ENCODE measurements at places on chromosomes 2 and 18.

DNA sequence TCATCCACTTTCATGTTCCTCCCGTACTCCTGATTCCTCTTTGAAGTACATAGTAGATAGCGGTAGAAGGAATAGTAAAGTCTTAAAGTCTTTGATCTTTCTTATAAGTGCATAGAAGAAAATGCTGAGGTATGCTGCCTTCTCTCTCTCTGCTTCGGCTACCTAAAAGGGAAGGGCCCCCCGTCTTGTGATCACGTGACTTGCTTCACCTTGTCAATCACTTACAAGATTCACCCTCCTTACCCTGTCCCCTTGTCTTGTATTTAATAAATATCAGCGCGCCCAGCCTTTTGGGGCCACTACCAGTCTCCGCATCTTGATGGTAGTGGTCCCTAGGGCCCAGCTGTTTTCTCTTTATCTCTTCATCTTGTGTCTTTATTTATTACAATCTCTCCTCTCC, 932.2 kb upstream of the FANCL start:
- H3K4me1 ChIP-seq: no peaks in the 10 kb centered on the region
- H3K36me3 ChIP-seq: no peaks in the 10 kb centered on the region
- DNase-seq: no peak
- H3K27ac ChIP-seq: no peak overlapping the region

DNA sequence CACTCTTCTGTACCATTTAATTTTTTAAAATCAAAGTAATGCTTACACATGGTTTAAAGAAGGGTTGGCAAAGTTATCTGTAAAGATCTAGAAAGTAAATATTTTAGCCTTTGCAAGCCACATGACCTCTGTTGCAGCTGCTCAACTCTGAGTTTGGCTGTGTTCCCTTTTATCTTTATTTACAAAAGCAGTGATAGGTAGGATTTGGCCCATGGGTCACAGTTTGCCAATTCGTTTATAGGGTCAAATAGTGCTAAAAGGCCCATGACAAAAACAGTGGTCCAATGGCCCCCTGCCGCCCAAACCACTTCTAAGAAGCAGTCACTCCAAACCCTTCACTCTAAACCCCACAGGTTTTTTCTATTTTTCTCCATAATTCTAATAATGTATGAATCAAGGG, 124.8 kb downstream of the PARD3B start:
- H3K4me1 ChIP-seq: no peaks in the 10 kb centered on the region
- no peaks in the 10 kb centered on the region for H3K27me3 ChIP-seq

- H3K27ac ChIP-seq: no peak overlapping the region
- no peaks in the 10 kb centered on the region for H3K4me1 ChIP-seq
- H3K27me3 ChIP-seq: no peaks in the 10 kb centered on the region
Observed at GRCh38 chr2:38260972-38261371, 116.1 kb downstream of the ATL2 start.

- no peak overlapping the region for H3K27ac ChIP-seq
- no peak for DNase-seq
- H3K27me3 ChIP-seq: peaks cover 36% of the 10 kb centered on the region
- no peaks in the 10 kb centered on the region for H3K36me3 ChIP-seq
- H3K4me1 ChIP-seq: peaks cover 15% of the 10 kb centered on the region
Observed at GRCh38 chr2:219358170-219359075, 25.9 kb upstream of the RESP18 start.

DNA sequence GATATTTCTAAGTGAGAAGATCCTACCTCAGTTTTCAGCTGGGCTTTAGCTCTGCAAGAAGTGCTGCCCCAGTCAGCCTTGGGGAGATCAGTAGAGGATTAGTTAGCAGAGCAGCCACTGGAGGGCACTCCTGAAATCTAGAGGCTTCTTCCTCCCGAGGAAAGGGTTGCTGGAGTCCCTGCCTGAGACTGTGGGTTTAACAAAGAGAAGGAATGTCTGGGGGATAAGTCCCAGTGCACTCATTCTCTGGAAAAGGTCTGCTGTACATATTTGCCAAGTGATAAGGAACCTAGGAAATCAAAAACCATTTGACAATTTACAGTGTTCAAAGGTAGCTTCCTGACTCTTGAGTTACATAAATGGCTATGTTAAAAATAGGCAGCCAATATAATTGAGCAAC, 207.2 kb downstream of the SLC8A1 start:
- H3K27me3 ChIP-seq: no peaks in the 10 kb centered on the region
- no peaks in the 10 kb centered on the region for H3K36me3 ChIP-seq
- DNase-seq: peak; percentile 22
- H3K27ac ChIP-seq: no peak overlapping the region
- H3K4me3 ChIP-seq: no peak overlapping the region

DNA sequence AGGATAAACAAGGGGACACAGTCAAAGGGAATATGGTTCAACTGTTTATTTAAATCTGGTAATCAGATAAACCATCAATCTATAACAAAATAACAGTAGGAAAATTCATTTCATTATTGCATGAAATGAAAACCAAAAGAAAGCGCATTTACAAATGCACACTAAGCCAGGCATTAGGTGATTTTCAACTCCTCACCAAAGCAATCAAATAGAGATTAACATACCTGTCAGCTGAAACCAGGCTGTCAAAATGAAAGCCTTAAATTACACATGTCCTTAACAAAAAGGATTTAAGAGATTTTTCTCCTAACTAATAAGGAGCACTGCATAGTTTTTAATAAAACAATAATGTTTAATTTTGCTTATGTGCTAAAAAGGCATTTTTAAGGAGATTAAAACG, 23.0 kb downstream of the STK39 start:
- H3K36me3 ChIP-seq: no peaks in the 10 kb centered on the region
- no peaks in the 10 kb centered on the region for H3K27me3 ChIP-seq
- no peak overlapping the region for H3K27ac ChIP-seq
- H3K4me3 ChIP-seq: no peak overlapping the region
- no peaks in the 10 kb centered on the region for H3K4me1 ChIP-seq
- DNase-seq: no peak

DNA sequence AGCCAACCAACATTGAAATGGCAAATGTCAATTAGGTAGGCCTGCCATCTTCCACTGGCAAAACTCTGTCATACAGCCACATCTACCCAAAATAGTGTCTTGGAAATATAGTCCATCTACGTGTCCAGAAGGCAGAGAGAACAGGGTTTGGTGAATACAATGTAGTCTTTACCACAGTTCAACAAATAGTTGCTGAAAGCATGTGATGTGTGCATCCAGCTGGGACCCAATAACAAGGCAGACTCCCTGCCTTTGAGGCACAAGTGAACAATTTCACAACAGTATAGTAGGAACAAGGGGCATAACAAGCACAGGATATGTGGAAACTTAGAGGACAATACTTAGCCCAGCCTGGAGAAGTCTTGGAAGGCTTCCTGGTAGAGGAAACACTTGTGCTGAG, 72.6 kb downstream of the EVA1A start:
- H3K4me1 ChIP-seq: no peaks in the 10 kb centered on the region
- no peak overlapping the region for H3K27ac ChIP-seq
- no peak for DNase-seq
- H3K27me3 ChIP-seq: no peaks in the 10 kb centered on the region
- no peaks in the 10 kb centered on the region for H3K36me3 ChIP-seq

- H3K27me3 ChIP-seq: no peaks in the 10 kb centered on the region
- H3K4me1 ChIP-seq: peaks cover 15% of the 10 kb centered on the region
- H3K4me3 ChIP-seq: no peak overlapping the region
- peak overlapping the region; percentile 70 for H3K27ac ChIP-seq
- no peaks in the 10 kb centered on the region for H3K36me3 ChIP-seq
Observed at GRCh38 chr18:12554796-12555388, 103.0 kb downstream of the SPIRE1 start.

DNA sequence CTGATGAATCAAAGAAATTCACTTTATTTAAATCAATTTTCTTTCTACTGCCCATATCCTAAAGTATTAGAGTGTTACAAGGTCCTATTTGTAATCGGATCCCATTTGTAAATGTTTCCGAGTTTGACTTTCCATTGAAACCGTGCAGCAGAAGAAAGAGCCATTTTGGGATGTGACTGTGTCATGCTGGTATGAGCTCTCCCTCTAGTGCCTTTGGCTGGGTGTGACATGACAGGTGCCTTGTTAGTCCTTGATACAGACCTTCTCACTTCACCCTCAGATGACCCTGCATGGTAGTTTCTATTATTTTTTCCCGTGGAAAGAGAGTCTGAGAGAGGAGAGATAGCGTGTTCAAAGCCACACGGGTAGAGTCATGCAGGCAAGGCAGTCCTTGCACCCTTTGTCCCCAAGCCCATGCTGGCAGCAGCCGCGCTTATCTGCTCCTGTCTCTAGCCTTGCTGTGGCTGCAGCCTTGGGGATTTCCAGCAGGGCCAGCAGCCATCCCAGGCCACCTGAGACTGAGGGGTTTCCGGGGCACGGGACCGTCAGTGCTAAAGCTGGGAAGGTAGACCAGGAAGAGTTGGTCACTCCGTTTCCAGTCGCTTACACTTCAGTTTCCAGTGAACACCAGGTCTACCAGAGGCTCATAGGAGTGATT, 21.4 kb downstream of the CHMP1B start:
- H3K4me3 ChIP-seq: no peak overlapping the region
- peak overlapping the region; percentile 53 for H3K27ac ChIP-seq
- H3K4me1 ChIP-seq: peaks cover 7% of the 10 kb centered on the region
- H3K36me3 ChIP-seq: peaks cover 53% of the 10 kb centered on the region
- H3K27me3 ChIP-seq: no peaks in the 10 kb centered on the region

DNA sequence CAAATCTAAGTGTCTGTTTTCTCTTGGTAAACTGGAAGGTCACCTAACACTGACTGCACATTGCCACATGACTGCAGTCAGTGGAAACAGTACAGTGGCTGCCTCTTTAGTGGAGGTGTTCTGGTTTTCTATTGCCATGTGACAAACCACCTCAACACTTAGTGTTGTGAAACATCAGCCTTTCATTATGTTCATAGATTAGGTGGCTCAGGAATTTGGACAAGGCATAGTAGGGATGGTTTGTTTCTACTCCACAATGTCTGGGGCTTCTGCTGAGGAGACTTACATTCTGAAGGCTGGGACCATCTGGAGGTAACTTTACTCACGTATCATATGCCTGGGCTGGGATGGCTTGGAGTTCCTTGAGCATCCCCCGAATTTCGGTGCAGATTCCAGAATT, 26.5 kb downstream of the CCDC85A start:
- DNase-seq: no peak
- H3K4me1 ChIP-seq: no peaks in the 10 kb centered on the region
- H3K27me3 ChIP-seq: no peaks in the 10 kb centered on the region
- H3K27ac ChIP-seq: no peak overlapping the region
- no peaks in the 10 kb centered on the region for H3K36me3 ChIP-seq

DNA sequence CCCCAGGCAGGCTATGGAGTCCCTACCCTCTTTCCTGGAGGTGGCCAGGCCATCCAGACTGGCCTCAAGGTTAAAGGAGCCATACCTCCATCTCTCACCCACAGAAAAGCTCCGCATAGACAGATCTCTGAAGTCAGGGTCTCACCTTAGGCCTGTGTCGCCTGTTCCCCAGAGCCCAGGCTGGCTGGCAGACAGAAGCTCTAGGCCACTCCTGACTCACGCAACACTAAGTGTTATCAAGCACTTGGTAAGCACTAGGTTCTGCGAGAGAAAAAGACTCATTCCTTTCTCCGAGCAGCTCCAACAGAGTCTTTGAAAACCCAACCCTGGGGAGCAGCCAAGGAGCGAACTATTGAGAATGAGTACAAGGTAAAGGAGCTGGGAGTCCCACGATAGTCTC, 6.1 kb downstream of the SMAD7 start:
- no peak overlapping the region for H3K4me3 ChIP-seq
- no peaks in the 10 kb centered on the region for H3K27me3 ChIP-seq
- H3K36me3 ChIP-seq: no peaks in the 10 kb centered on the region
- H3K27ac ChIP-seq: peak overlapping the region; percentile 45
- DNase-seq: no peak
- peaks cover 67% of the 10 kb centered on the region for H3K4me1 ChIP-seq

- no peaks in the 10 kb centered on the region for H3K36me3 ChIP-seq
- H3K4me1 ChIP-seq: peaks cover 6% of the 10 kb centered on the region
- no peaks in the 10 kb centered on the region for H3K27me3 ChIP-seq
- no peak for DNase-seq
Observed at GRCh38 chr2:210376694-210377093, 61.7 kb upstream of the MYL1 start.

- DNase-seq: no peak
- no peak overlapping the region for H3K27ac ChIP-seq
- H3K4me3 ChIP-seq: no peak overlapping the region
- H3K36me3 ChIP-seq: no peaks in the 10 kb centered on the region
- no peaks in the 10 kb centered on the region for H3K27me3 ChIP-seq
- no peaks in the 10 kb centered on the region for H3K4me1 ChIP-seq
Observed at GRCh38 chr2:120754067-120754960, 18.6 kb downstream of the GLI2 start.

DNA sequence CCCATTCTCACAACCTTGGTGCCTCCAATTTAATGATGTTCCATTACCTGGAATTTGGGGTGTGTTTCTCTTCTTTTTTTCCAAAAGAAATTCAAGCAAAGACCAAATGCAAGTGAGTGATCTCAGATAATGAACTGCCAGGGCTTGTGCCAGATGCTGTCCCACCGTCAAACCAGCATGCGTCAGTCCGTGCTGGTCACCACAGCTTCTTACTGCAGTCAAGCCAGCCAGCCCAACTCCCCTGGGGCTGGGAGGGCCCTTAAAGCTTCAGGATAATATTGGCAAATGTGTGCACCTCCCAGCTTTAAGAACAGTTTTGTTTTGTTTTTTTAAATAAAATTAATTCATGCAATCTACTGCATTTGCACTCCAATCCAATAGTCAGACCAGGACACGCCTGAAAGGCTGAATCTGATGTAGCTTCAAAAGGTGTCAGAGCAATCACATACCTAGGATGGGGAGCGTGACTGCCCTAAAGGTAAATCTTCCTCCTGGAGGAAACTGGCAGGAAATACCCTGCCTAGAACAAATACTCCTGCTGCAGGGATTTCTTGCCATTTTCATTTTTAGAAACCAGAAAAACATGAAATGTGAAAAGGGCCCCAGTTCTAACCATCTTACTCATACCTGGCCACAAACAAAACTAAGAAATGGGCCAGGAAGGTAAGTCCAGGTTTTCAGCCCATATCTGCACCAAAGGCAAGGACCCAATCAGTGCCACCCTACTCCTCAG, 26.8 kb upstream of the SP3 start:
- no peak overlapping the region for H3K4me3 ChIP-seq
- DNase-seq: peak; percentile 85
- peak overlapping the region; percentile 48 for H3K27ac ChIP-seq
- H3K27me3 ChIP-seq: no peaks in the 10 kb centered on the region
- H3K36me3 ChIP-seq: no peaks in the 10 kb centered on the region
- peaks cover 39% of the 10 kb centered on the region for H3K4me1 ChIP-seq

GRCh38 chr2:7119132-7119835, 202.1 kb downstream of the RNF144A start:
- H3K36me3 ChIP-seq: no peaks in the 10 kb centered on the region
- H3K4me3 ChIP-seq: no peak overlapping the region
- no peaks in the 10 kb centered on the region for H3K4me1 ChIP-seq
- H3K27ac ChIP-seq: no peak overlapping the region

Data from gastrocnemius medialis (tissue), 4 donors.